NCI-H1092 treated with DMSO at 0.1 percent for 48 hours (cell line): ENCODE measurements at places on chromosomes 3 and 15.

DNA sequence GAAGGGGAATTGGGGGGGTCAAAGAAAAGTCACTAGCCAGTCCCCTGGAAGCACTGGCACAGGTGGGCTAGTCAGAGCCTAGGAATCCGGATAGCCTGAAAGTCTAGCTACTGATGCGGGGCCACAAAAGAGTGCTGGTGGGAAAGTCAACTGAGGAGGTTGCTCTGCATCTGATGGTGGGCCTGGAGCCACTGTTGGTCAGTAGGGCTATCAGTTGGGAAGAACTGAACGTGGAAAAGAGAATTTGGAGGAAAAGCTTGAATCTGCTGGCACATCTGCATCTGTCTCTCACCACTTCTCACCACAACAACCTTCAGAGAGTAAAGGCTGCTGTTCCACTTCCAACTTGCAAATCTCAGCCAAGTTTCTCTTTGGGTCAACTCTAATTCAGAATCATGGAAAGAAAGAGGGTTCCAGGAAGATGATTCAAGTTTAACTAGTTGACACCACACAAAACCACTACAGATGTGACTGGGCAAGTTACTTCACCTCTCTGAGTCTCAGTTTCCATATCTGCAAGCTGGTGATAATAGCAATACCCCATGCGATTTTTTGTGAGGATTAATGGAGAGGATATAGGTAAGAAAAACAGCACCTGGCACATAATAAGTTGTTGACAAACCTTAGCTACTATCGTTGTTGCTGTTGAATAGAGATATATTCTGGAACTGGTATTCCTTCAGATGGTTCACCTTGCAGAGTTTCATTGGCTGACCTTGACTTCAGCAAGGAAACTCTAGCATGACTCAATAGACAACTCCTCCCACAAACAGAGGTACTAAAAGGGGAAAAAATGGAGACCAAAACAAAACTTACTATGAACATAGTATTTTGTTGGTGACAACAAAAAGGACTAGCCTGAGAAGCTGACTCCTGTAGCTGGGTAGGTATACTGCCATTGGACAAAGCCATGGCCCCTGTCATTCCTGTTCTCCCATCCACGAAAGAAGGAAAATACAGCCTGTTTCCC lies 280.2 kb upstream of the STT3B start:
- DNase-seq: no peak

DNA sequence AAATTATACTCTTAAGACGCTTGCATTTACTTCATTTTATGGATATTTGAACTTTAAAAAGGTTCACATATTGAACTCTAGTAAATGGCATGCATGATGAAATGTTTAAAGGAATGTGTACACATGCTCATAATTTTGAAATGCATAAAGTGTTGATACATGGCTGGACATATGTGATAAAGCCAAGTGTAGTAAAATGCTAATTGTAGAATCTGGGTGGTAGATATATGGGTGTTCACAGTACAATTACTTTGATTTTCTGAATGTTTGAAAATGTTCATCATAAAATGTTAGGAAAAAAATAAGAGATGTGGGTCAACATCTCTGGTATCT lies 4.2 kb upstream of the EFHB start:
- DNase-seq: no peak

GRCh38 chr3:15387735-15388134 lies 39.6 kb downstream of the METTL6 start:
- no peak for DNase-seq

DNA sequence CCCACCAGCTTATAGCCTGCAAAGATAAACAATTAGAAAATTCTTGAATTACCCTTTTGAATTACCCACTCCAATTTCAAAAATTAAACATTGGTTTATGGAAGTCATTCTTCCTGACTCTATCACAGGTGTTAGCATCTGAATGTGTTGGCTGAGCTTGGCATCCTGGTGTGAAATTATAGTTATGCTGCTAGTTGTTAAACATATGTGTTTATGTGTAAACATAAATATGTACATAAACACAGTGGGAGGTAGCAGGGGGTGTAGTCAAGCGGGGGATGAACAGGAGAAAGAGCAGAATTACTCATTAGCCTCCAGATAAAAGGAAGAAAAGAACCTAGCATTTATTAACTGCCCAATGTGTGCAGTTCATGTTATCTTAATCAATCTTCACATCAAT lies 530.2 kb downstream of the MCTP2 start:
- no peak for DNase-seq

DNA sequence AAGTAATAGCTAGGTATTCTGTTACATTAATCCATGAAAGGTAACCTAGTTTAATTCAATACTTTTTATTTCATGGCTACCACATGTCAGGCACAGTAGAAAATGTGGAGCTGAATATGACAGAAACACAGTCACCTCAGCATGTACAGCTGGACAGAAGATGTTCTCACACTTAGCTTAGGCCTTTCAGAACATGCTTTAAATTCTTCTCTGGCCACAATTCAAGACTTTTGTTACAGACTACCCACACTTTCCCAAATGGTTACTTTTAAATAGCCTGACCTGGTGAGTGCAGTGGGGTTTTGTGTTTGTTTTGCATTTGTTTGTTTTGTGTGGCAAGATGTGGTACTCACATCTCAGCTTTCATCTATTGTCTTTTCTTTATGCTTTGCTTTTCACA lies 1079.5 kb downstream of the IGSF11 start:
- peak; percentile 77 for DNase-seq

DNA sequence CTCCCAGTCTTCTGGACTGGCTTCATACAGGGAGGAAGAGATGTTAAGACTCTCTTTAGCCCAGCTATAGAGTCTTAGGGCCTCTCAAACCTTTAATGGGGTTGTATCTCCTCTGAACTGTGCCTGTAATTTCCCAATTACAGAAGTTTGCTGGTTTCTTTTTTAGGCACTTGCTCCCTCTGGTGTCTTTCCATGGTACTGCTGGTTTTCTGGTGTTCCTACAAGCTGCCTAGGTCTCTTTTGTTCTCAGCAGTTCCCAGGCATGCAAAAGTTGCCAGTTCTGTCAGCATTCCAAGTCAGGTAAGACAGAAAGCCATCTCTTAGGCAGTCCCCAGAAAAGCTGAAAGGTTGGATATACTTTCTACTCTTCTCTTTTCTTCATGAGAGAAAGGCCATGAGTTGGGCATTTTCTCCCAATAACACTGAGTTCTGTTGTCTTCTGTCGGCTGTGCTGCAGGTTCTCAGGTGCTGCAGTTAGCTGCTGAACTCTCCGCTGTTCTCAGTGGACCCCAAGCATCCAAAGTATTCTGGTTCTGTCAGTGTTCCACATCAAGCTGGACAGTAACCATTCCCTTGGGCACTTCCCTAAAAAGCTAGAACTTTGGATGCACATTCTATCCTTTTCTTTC lies 54.4 kb upstream of the EHHADH start:
- peak; percentile 37 for DNase-seq

GRCh38 chr15:90213122-90213817 lies 12.1 kb downstream of the SEMA4B start:
- DNase-seq: no peak

DNA sequence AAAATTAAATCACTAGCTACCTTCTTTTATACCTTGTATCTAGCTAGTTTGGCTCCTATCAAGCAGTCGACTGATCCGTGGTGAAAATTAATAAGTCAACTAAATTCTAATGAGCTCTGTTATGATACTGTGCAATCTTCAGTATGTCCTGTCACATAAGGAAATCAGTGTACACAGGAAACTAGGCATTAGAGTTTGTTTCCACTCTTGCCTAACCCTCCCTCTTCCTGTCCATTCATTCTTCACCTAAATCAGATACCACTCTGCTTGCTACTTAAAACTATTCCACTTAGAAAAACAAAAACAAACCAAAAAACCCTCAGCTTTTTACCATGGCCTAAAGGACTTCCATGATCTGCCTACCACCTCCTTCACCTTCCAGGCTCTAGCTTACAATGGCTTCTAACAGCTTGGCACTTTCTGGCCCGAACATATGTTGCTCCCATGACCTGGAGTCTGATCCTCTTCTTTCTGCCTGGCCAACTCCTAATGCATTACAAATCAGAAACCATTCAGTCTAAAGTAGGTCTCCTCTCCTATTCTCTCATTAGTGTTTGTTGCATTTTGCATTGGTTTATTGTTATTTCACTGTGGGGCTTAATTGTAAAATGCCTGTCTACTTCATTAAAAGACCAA lies 7.9 kb downstream of the RFC4 start:
- no peak for DNase-seq

- peak; percentile 33 for DNase-seq
Measured at GRCh38 chr15:71448688-71449114, 333.4 kb downstream of the THSD4 start.

DNA sequence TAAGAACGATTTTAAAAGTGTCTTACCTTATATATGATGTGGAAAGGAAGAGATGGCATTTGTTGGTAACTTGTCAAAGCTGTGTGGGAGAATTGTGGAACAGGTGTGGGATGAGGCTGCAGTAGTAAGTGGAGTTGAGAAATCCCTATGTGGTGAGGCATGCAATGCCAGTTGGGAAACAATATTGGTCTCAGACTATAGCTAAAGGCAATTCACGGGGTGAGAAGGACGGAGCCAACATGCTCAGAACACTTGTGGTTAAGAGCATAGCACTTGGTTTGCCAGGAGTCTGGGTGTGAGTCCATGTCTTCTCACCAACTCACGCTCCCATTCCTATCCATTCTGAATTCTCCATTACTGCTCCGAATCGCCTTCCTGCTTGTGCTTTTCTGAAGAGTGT lies 615.6 kb upstream of the ADAMTS9 start:
- no peak for DNase-seq

DNA sequence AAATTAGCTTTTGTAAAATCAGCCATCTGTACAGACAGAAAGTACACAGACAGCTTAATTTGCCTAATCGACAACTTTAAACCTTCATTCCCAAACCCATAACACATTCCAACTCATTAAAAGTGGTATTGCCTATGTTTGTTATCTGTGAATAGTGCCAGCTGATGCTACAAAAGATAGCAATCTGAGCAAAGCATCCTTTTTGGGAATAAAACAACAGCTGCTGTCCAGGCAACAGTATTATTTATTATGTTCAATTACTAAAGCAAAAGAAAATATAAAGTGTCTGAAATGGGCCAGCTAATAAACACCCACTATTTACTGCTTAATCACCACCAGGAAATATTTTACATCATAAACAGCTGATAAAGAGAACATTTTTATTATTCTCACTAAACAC lies 134.8 kb upstream of the ABI3BP start:
- DNase-seq: no peak

GRCh38 chr15:53197426-53197839 lies 407.3 kb upstream of the ONECUT1 start:
- peak; percentile 71 for DNase-seq

DNA sequence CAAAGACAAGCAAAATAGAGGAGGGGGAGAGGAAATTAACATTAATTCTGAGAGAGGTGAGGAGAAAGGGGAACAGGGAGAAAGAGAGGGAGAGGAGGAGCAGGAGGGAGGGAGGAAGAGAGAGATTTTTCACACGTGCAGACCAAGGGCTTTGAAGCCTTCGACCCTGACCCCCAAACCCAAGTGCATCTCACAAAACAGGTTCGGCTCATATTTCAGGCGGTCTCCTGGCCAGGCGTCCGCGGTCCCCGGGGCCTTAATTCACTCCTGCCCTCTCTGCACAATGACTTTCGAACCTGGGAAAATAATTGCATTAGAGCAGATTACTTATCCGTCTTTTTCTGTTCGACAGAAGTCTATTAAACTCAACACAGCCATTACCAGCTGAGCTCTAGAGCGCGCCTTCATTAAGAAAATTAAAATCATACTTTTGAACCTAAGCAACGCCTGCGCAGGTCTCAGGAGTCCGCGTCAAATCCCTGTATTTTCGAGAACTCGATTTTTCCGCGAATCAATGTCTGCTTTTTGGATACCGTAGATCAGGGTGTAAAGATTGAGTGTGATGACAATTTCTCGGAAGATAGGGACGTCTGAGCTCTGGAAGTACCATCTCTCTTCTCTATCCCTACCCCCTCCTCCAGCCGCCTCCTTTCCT lies 220.7 kb downstream of the MEIS2 start:
- DNase-seq: no peak

DNA sequence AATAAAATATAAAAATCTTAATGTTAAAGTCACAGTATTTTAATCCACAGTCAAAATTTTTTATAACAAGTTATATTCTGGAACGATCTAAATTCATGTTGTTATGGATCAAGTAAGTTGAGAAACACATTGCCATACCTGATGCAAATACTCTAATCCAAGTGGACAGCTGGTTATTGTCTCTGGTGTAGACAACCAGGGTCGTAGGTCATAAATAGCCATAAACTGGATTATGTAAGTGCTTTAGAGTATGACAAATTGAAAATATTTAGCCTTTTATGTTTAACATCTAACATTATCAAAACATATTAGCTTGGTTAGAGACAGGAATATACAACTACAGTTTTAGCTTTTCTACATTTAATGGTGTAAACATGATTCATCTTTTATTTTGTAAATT lies 53.0 kb downstream of the PLSCR2 start:
- DNase-seq: no peak

DNA sequence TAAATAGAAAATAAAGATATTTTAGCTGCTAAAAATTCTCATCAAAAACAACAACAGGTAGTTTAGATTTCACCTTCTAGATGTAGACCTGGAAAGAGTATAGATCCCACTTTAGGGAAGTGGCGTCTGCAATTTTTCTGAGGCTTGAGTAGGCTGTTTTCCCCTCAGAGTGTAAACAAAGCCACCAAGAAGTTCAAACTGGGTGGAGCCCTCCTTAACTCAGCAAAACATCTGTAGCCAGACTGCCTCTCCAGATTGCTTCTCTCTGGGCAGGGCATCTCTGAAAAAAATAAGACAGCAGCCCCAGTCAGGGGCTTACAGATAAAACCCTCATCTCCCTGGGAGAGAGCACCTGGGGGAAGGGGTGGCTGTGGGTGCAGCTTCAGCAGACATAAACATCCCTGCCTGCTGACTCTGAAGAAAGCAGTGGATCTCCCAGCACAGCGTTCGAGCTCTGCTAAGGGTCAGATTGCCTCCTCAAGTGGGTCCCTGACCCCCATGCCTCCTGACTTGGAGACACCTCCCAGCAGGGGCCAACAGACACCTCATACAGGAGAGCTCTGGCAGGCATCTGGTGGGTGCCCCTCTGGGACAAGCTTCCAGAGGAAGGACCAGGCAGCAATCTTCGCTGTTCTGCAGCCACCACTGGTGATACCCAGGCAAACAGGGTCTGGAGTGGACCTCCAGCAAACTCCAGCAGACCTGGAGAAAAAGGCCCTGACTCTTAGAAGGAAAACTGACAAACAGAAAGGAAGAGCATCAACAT lies 259.6 kb downstream of the STXBP5L start:
- no peak for DNase-seq

DNA sequence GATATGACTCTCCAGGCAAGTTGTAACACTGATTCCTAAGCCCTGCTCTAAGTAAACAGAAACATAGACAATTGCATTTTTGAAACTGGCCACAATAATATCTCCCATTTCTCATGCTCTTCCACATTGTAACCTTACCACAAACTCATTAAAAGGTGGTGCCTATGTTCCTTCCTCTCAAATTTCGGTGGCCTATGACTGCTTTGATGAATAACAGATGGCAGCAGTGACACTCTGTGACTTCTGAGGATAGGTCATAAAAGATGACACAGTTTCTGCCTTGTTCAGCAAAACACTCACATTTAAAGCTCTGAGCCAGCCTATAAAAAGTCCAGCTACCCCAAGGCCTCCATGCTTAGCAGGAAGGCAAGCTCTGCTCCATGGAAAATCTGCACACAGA lies 195.2 kb downstream of the EFHB start:
- no peak for DNase-seq

GRCh38 chr15:100330221-100330620 lies 11.6 kb downstream of the ADAMTS17 start:
- DNase-seq: no peak
